Kidney tubule cell (primary cell): ENCODE measurements at places on chromosomes 16 and 17.

DNA sequence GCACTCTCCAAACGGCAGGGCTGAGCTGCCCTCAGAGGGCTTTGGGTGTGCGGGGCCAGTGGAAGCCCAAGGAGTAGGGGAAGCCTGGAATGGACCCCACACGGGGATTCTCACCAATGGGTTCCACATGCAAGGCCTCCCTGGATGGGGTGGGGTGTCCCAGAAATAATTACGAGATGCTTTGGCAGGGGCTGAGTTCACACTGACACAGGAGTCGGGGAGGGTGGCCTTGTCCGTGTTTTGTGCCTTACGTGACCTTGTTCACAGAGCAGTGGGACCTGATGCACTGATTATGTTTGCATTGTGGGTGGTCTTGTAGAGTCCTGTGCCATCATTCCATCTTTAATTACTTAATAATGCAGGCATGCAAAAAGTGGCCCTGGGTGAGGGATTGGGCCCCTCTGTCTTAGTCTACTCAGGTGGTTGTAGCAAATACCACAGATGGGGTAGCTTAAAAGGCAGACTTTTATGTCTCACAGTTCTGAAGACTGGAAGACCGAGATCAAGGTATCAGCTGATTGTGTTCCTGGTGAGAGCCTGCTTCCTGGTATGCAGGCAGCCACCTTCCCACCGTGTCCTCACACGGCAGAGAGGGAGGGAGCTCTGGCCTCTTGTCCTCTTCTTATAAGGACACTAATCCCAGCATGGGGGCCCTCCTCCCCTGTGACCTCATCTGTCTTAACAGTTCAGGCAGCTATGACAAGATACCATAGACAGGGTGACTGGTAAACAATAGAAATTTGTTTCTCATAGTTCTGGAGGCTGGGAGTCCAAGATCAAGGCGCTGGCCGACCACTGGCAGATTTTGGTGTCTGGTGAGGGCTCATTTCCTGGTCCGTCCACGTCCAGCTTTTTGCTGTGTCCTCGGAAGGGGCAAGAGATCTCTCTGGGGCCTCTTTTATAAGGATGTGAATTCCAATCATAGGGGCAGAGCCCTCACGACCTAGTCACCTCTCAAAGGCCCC lies 239.4 kb downstream of the IRF8 start:
- DNase-seq: no peak

- DNase-seq: no peak
Measured at GRCh38 chr17:30376621-30377452, 1.9 kb upstream of the CPD start.

GRCh38 chr17:49524473-49525359 lies 29.6 kb downstream of the NGFR start:
- no peak for DNase-seq

DNA sequence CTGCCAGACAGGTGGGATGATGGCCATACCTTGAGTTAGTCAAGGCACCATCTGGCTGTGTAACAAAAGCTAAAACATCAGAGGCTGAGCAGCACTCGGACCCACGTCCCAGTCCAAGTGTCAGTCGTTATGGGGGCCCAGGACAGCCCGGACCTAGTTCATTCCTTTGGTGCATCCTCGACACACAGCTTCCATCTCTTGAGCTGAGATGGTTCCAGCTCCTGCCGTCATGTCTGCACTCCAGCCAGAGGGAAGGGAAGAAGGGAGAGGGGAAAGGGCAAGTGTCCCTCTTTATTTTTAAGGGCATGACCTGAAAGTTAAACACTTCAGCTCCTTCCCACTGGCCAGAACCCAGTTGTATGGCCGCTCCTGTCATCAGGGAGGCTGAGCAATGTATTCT lies 218.0 kb downstream of the SEC14L1 start:
- DNase-seq: no peak

DNA sequence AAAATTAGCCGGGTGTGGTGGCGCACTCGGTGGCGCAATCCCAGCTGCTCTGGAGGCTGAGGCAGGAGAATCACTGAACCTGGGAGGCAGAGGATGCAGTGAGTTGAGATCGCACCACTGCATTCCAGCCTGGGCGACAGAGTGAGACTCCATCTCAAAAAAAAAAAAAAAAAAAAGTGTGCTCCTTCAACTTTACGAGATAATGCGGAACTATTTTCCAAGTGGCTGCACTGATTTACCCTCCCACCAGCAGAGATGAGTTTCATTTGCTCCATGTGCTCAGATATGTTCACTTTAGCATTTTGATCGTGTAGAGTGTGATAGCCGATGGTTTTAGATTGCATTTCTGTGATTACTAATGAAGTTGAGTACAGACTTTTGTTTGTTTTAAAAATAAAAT lies 20.0 kb upstream of the LASP1NB start:
- no peak for DNase-seq

- DNase-seq: no peak
Measured at GRCh38 chr17:15112846-15113617, 152.1 kb downstream of the PMP22 start.

- DNase-seq: peak; percentile 81
Measured at GRCh38 chr16:13634959-13635358, 285.0 kb upstream of the ERCC4 start.

GRCh38 chr16:86078121-86078600 lies 179.2 kb downstream of the IRF8 start:
- no peak for DNase-seq

- no peak for DNase-seq
Measured at GRCh38 chr16:7366993-7367880, 34.6 kb downstream of the RBFOX1 start.

DNA sequence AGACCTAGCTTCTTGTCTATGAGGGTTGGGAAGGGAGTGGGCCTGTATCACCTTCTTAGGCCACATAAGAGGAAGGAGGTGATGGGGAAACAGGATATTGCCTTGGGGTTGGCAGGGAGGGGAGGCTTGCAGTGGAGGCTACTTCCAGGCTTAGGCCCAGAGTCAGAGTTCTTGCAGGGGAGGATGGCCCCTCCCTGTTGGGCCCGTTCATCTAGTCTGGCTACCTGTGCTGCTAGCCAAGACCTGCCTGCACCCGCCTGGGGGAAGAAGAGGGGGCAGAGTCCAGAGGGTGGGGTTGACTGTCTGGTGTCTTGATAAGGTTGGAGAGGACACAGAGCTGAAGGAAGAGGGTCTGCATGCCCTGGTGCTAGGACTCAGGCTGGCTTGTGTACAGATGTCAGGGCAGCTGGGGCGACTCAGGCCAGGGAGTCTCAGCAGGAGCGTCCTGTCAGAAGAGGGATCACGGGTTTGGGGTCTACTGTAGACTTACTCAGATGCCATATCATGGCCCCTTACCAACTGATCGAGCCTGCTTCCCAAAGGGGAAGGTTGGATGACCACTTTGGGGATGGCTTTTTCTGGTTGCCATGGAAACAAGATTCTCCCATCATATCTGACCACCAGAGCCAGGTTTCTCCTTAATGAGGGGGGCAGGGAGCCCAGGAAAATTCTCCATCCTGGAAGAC lies 5.3 kb downstream of the KDM6B start:
- DNase-seq: no peak

GRCh38 chr16:30556125-30556473 lies 2.1 kb downstream of the ZNF764 start:
- DNase-seq: no peak

DNA sequence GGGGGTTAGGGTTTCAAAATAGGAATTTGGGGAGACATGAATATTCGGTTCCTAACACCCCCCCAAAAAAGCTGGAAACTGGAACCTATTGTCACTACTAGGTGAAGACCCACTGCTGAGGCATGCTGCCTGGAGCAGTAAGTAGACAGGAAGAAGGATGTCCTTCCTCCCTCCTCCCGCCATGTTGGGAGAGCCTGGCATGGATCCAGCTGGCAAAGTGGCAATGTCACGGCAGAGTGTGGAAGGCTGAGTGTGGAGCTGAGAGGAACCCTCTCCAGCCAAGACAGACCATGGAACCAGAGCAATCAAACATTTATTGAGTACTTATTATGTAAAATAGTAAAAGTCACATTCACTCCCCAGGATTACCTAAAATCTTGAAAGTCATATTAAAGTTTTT lies 49.0 kb downstream of the CCDC182 start:
- DNase-seq: no peak

- DNase-seq: no peak
Measured at GRCh38 chr17:7190276-7190917, 11.2 kb upstream of the ASGR1 start.

- peak; percentile 39 for DNase-seq
Measured at GRCh38 chr16:86508947-86509758, 1.2 kb upstream of the FOXF1 start.

DNA sequence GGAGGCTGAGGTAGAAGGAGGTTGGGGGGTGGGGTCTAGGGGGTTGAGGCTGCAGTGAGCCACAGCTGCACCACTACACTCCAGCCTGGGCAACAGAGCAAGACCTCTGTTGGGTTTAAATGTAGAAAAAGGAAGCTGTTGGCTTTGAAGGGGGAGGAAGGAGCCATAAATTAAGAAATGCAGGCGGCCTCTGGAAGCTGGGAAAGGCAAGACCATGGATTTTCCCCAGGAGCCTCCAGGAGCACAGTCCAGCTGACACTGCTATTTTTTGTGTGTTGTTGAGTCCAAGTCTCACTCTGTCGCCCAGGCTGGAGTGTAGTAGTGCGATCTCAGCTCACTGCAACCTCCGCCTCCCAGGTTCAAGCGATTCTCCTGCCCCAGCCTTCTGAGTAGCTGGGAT lies 15.9 kb downstream of the LITAF start:
- no peak for DNase-seq

DNA sequence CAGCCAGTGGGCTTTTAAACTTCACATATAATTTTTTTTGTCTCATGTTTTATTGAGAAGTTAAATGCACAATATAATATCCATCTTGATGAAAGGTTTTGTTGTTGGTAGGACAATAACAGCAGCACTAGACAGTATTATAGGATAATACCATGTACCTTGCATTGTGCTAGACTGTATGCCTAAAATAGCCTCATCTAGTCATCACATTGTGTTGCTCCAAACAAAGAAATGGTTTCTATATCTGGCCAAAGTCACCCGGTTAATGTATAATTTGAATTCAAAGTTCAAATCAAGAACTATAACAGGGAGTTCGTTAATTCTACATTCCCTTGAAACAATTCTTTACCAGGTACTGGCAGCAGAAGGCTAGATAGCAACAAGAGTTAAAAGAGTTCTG lies 104.9 kb downstream of the KCNJ2 start:
- no peak for DNase-seq

GRCh38 chr17:71327376-71328059 lies 793.3 kb upstream of the SOX9 start:
- DNase-seq: peak; percentile 13

- no peak for DNase-seq
Measured at GRCh38 chr17:35286120-35286781, 43.4 kb downstream of the SLFN5 start.

- no peak for DNase-seq
Measured at GRCh38 chr17:67347826-67348225, 18.6 kb downstream of the PSMD12 start.

- no peak for DNase-seq
Measured at GRCh38 chr16:85310868-85311585, 198.8 kb upstream of the CIBAR2 start.

DNA sequence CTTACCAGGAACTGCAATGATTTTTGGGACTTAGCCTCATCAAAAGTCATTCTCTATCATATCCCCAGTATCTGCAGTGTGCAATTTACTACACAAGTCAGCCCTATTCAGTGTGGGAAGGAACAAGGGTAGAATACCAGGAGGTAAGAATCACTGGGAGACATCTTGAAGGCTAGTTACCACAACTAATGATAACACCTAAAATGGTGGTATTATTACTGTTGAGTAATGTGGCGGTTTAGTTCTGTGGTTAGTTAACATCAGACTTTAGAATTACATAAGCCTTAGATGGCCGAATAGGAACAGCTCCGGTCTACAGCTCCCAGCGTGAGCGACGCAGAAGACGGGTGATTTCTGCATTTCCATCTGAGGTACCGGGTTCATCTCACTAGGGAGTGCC lies 567.9 kb upstream of the CDH11 start:
- DNase-seq: no peak

DNA sequence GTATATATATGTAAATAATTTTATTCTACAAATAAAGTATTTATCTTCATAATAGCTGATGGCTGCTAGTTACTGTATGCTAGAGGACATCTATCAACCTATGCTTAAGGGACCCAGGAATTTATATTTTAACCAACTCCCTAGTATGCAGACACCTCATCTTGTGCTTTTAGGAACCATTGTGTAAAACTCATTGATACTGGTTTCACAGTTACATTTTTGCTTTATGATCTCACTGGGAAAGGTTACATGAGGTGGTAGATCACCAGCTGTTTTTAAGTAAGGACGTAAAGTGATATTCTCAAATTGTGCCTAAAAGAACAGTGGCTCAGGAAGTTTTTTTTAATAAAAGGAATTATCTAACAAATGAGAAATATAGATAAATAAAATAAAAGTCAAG lies 56.4 kb downstream of the VMP1 start:
- peak; percentile 77 for DNase-seq

DNA sequence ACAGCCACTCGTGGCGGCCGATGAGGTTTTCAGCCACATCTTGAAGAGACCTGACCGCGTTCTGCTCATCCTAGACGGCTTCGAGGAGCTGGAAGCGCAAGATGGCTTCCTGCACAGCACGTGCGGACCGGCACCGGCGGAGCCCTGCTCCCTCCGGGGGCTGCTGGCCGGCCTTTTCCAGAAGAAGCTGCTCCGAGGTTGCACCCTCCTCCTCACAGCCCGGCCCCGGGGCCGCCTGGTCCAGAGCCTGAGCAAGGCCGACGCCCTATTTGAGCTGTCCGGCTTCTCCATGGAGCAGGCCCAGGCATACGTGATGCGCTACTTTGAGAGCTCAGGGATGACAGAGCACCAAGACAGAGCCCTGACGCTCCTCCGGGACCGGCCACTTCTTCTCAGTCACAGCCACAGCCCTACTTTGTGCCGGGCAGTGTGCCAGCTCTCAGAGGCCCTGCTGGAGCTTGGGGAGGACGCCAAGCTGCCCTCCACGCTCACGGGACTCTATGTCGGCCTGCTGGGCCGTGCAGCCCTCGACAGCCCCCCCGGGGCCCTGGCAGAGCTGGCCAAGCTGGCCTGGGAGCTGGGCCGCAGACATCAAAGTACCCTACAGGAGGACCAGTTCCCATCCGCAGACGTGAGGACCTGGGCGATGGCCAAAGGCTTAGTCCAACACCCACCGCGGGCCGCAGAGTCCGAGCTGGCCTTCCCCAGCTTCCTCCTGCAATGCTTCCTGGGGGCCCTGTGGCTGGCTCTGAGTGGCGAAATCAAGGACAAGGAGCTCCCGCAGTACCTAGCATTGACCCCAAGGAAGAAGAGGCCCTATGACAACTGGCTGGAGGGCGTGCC lies 30.1 kb downstream of the CIITA start:
- DNase-seq: no peak

GRCh38 chr16:17830651-17831050 lies 359.9 kb upstream of the XYLT1 start:
- DNase-seq: no peak

DNA sequence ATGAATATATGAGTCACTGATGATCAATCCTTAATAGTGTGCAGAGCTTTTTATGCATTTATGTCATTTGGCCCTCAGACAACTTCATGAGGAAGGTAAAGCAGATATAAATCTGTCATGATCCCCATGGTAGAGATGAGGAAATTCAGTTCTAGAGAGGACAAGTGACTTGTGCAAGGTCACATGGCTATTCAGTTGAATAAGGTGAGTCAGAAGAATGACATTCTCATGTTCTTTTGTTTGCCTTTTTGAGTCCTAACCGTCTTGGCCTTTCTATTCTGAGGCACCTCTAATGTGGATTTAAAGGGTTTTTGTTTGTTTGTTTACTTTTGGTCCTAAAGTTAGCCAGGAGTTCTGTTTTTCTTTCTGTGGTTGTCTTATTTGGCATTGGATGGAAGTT lies 116.2 kb upstream of the ELAC2 start:
- DNase-seq: no peak

GRCh38 chr17:9765322-9765721 lies 26.1 kb downstream of the DHRS7C start:
- no peak for DNase-seq

- peak; percentile 77 for DNase-seq
Measured at GRCh38 chr16:719815-720446, 1.0 kb upstream of the ANTKMT start.
